Osteocyte (in vitro differentiated cells): ENCODE measurements at places on chromosomes 5 and 9. TPM values are rescaled to one million over a fixed set of nuclear protein-coding genes. Genes with fewer than 3 reads are reported as not detected.

IL11RA gene
- 32.6 and 36.7 TPM in 2 replicates for total RNA-seq

FBXW2 gene
- total RNA-seq, result 84.7 and 86.8 TPM in 2 replicates

PKD2L2 gene
- total RNA-seq, result not detected in 2 replicates

FAM120AOS gene
- total RNA-seq, result 33.9 and 36.4 TPM in 2 replicates

CDC25C gene
- 1.9 and 2.2 TPM in 2 replicates for total RNA-seq
